ENCODE measurements at places on chromosomes 12 and 14.

GRCh38 chr12:104671409-104672095 is 214.8 kb downstream of the CHST11 start:
- DNase-seq, result peak; percentile 98

DNA sequence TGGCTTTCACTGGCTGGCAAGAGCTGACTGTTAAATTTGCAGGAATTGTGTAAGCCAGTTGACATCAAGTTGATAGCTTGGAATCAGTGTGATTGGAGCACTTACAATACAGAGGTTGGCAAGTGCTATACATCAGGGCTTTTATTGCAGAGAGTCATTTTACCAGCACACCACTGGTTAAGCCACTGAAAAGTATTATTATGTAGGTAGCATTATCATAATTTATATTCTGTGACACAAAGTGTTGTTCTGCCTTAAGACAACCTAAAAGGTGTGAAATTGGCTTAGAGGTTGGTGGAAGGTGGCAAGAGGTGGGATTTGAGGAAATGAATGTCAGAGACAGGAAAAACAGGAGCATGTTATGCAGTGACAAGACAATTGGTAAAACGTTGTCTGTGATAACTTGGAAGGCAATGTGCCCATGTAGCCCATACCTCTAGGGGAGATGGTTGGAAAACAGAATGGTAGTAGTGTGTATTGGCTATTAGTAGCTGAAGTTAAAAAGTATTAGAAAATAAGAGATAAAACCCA is 172.9 kb upstream of the PRICKLE1 start:
- no peak for DNase-seq

GRCh38 chr14:82251494-82251893 is 717.8 kb upstream of the SEL1L start:
- DNase-seq, result no peak

DNA sequence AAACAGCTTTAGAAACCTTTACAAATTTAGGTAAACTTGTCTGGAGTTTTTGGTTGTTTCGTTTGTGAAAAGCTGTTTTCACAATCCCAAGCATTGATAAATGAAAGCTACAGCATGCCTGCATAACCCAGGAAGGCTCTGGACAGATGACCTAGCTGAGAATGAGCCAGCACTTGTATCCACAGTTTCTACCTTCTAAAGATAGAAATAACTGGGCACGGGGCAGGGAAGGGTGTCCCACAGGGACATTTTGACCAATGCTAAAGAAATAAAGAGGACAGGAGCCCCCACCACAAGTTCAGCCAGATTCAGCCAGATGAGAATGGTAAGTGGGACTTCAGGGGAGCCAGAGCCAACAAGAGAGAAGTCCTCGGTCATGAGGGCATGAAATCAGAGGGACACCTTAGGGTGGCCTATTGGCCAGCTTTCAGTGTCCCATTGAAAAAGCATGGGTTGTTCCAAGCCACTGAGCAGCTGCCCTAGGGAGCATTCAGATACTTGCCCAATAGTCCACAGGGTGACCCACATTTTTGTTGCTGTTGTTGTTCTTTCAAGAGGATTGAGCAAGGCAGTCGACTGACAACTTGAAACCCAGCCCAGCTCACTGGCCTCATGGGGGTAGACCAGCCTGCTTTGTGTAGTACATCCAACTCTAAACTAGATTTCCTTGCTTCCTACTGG is 140.3 kb upstream of the NUDT4 start:
- peak; percentile 26 for DNase-seq

DNA sequence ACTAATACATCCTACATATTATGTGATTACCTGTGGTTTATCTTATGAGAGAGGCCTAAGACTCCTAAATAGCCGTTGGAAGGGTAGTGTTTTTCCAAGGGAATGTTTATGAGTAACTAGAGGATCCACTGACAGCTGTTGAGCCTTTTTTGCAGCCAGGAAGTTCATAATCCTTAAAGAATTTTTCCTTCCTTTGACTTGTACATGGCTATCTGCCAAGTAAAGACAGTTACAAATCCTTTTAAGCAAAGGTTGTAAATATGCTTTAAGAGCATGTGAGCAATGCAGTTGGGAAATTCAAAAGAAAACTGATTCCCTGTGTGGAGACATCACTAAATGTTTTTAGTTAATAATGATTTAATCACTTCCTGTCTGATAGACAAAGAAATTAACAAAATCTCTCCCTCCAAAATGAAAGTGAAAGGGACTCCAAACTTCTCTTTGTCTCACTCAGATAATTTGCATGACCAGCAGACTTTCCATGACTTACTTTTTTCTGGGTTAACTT is 333.8 kb downstream of the PDZRN4 start:
- peak; percentile 5 for DNase-seq

DNA sequence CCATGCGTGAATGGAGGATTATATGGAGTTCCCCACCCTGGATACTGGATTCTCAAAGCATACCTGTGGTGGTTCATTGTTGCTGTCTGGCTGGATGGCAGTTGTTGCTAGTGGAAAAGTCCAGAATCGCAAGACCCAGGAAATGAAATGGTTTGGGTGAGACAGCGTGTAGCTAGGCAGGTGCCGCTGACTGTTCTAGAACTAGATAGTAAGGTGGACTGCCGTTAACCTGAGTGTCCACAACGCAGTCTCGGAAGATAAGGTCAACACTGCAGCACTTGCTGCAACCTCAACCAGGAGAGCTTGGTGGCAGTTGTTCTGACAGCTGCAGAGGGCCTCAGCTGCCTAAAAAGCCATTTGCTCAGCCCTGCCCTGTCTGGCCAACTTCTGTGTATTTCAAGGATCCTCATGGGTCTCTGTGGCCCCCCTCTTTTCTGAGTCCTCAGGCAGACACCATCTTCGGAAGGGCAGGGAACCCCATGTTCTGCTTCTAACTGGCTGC is 15.5 kb upstream of the IRF2BPL start:
- no peak for DNase-seq

DNA sequence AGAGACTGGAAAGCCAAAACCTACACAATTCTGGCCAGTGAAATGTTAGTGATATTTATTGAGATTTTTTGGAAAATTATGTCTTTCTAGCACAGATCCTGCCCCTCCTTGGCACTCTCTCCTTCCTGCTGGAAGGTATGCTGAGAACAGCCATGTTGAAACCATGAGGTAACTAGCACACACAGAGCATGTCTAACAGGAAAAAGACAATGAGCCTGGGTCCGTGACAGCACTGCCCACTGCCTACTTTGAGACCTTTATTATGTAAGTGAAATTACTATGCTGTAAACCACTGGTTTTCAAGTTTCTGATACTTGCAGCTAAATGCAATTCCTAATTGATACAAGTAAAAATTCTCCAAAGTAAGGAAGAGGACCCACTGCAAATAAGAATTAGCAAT is 81.6 kb upstream of the SINHCAF start:
- no peak for DNase-seq

DNA sequence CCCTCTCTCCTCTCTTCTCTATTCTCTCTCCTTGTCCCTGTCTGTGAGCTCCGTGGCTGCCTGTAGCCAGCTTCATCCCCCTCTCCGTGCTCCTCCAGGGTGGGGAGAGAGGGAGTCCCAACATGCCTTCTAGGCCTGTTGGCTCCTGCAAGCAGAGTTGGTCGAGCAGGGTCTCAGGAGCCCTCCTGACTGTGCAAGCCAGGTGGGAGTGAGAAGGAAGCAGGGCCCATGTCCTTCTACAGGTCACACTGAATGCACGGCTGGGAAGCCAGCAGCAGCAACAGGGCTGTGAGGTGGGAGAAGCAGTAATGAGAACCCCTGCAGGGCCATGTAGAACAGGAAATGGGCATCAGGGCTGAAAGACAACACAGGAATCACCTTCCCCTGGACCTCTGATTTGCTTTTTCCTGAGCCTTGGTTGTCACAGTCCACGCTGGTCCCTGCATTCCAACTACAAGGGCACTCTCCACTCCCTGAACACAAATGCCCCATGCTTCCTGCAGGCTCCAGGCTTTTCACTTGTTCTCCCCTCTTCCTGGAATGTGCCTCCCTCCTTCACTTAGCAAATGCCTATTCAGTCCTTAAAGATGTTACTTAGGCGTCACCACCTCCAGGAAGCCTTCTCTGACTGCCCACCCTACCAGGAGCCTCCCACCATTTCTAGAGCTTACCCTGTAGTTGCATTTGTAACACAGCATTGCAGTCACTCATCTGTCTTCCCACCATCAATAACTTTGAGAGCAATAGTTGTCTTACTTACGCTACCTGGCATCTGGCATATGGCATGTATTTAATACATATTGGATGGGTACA is 51.2 kb downstream of the TSPAN11 start:
- no peak for DNase-seq

GRCh38 chr12:106814714-106815113 is 40.2 kb downstream of the RIC8B start:
- no peak for DNase-seq

GRCh38 chr12:70933133-70933532 is 12.6 kb upstream of the PTPRR start:
- DNase-seq, result no peak

- DNase-seq, result no peak
These were observed 29.4 kb downstream of the CCNK start for GRCh38 chr14:99510556-99511139.

DNA sequence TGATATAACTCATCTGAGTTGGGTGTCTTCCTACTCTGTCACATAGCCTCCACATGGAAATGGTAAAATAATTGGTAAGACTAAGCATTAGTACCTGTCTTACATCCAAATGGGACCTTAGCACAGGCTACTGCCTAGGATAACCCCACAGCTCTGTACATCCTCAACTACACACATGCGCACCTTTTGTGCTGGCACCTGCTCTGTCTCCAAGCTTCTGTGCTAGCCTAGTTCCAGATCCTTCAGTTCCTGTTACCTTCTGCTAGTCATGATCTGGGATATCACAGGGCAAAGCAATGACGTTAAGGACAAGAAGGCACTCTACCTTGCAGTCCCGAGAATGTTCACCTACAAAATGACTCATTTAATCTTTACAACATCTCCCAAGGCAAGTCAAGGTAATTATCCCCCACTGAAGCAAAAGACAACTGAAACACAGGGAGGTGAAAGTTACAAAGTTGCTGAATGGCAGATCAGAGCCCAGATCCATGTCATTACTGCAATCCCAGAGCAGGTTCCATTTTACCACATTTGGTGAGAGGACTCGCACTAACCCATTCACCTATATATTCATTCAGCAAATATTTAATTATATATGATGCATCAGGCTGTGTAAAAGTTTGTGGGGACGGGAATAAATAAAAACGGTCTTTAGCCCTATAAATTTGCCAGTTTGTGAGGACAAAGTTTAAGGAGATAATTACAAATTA is 61.7 kb downstream of the PPM1H start:
- no peak for DNase-seq

DNA sequence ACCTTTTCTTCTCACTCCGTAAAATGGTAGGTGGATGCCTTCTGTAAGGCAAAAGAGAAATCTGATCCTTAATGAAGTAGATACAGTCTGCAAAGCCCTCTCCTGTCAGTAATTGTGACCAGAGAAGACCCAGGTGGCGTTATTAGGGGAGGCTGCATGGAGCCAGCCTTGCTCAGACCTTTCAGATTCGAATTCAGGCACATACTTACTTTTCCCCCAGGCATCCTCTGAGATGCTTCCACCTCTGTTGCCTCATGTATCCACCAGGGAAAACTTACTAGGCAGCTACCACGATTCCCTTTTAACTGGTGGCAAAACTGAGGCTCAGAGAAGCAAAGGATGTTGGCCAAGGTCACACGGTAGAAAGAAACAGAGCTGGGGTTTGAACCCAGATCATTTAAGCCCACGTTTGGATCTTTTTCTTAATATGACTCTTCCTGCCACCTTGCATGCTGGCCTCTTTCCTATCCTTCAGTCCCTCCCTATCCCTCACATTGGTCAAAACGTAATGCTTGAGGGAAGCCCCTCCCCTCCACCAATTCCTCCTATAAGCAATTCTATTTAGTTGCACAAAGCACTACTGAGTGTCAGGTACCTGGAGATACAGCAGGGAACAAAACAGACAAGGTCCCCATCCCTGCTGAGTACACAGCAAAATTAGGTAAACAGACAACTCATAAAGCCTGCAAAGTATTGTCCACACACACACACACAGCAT is 179.4 kb downstream of the KSR2 start:
- DNase-seq, result no peak

DNA sequence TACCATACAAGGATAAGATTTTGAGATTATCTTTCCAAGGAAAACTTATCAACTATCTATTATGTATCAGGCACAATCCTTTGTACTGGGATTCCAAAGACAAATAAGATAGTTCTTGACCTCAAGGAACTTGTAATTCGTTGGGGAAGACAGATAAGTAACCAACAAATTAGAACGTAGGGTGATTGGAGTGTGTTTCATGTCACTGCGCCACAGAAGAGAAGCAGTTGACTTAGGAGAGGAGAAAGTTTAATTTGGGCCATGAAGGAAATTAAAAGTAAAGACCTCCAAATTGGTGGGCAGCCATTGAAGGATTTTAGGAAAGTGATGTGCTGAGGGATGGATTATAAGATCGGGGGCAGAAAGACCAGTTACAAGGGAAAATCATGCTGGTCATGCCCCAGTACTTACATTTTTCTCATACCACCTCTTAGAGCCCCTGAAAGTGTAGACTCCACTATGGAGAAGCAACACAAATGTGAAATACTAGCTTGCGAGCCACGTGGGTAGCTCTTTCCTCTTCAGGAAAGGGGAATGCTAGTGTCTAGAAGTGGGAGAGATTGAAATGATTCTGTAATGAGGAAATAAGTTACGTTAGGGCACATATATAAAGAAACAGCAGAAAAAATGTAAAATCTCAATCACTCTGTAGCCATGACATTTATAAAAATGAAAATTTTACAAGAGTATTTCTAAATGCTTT is 148.7 kb downstream of the ETV6 start:
- DNase-seq, result peak; percentile 38

DNA sequence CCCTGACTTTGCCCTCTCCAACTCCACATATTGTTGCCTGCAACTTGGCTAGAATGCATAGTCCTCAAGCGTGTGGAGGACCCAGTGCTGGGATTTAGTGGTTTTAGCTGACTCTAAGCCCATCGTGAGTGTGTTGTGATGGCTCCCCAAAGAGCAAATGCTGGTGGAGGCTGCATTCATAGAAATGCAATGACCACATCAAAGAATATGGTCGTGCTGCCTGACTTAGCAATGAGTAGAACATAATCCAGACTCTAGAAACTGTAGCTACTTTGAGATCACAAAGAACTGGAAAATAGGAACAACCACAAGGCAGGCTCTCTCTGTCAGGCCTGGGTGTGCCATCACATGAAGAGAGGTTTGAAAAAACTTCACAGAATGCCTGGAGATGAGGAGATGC is 1.3 kb downstream of the DYRK4 start:
- no peak for DNase-seq

DNA sequence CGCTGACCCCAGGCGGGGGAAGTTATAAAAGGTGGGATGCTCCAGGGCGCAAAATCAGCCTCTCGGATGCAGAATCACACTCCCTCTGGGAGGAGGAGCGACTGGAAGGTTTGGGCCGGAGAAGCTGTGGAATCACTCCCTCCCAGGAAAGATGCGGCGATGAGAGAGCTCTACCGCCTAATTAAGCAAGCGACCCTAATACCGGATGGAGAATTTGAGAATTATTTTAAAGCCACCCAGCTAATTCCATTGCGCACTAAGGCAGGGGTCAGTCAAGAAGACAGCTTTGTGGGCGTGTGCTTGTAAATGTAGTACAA is 1.9 kb downstream of the COL2A1 start:
- no peak for DNase-seq

- no peak for DNase-seq
These were observed 66.3 kb downstream of the MBIP start for GRCh38 chr14:36254020-36254624.

- DNase-seq, result no peak
These were observed 20.1 kb downstream of the ZNF84 start for GRCh38 chr12:133057446-133057845.
